Activated naive CD4-positive, alpha-beta T cell treated with Interleukin-2 at 50 U/mL for 16 hours (primary cell): ENCODE measurements at places on chromosomes 4 and X.

- DNase-seq: no peak
These were observed 53.8 kb downstream of the PACRGL start for GRCh38 chr4:20754036-20754435.

DNA sequence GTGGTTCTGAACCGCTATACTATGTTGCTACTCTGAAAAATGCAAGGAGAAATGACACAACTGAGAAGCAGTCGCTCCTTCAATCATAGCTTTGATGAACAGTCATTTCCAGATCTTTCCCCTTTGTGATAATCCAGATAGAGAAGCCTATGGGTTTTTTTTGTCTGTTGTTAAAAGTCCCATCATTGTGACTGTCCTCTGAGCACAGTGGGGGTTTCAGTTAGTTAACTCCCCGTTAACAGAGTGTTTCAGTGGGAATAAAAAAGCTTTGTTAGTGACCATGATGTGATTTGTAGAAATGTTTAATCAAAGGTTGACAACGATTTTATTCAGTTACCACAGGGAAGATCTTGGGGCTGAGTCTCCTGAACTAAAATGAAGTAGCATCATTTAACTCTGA, 176.2 kb upstream of the MAOA start:
- no peak for DNase-seq

DNA sequence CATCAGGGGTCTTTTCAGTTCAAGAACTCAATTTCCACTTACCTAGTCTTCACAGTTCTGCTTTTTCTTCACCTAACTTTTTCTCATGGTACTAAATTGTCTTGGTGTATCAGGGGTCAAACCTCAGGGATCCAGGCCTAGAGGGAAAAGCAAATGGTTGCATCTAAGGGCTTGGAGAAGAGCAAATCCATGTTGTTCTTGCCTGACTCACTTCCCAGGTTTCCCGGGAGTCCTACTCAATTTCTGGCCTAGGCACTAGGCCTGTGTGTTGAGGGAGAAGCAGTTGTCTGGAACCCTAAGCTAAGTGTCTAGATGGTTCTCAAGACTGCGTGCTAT, 191.9 kb upstream of the STK26 start:
- DNase-seq: no peak

DNA sequence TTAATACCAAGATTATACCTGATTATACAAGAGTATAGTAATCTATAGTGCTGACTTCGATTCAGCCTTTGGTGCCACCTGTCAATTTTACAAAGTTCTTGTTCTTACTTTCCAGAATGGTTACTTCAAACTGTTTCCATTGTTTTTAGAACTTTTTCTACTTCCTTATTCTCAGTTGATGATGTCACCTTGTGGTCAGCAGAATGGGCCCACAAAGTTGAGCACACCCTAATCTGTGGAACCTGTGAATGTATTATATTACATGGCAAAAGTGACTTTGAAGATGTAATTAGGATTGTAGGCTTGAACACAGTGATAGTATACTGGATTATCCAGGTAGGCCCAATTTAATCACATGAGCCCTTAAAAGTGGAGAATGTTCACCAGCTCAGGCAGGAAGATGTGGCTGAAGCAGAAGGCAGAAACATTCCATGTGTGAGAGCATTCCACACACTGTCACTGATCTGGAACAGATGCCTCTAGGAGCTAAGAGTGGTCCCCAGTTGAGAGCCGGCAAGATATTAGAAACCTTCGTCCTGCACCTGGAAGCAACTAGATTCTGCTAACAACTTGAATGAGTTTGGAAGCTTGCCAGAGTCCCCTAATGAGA, 6.3 kb upstream of the SGMS2 start:
- no peak for DNase-seq

- no peak for DNase-seq
These were observed 59.9 kb downstream of the HHIP start for GRCh38 chr4:144705601-144706590.

DNA sequence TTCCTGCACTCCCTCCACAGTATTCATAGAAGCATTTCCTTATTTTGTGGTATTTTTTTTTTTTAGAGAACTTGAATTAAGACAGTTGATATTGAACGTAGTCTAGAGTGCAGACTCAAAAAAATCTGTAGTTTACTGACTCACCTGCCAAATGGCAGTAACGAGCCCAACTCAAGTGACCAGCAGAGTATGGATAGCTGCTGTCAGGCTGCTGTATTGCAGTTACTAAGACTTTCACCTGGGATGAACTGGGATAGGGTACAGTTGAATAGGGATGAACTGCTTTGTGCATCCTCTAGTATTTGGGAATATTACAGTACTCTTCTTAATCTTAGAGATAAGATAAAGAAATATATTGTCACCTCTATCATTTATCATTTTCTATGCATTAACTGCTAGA, 7.0 kb upstream of the SLC7A11 start:
- no peak for DNase-seq

DNA sequence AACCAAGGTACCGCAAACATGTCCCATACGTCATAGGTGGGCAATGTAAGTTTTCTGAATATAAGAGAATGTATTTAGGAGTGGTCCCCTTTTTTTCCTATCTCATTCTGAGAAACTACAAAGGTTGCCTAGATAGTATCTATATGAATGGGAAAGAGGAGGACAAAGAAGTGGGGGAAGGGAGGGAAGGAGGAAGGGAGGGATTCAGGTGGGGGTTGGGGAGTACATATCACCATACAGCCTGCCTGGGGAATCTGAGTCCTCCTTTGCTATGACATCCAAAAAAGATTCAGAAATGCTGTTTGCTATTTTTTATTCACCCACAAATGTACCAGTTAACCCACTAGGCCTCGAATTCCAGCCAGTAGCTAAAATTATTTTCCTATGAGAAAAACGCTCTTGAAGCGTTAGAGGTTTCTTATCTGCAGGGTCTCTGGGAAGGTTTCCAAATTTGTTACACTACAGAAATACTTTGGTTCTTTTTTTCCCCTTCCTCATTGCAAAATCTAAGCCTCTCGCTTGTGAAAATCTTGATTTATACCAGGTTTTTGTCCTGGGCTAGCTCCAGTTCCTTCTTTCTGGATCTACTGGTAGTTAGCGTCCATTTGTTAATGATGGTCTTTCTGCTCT, 212.9 kb downstream of the NSUN7 start:
- DNase-seq: no peak

- DNase-seq: no peak
These were observed 157.8 kb upstream of the TLL1 start for GRCh38 chr4:165715211-165715610.

DNA sequence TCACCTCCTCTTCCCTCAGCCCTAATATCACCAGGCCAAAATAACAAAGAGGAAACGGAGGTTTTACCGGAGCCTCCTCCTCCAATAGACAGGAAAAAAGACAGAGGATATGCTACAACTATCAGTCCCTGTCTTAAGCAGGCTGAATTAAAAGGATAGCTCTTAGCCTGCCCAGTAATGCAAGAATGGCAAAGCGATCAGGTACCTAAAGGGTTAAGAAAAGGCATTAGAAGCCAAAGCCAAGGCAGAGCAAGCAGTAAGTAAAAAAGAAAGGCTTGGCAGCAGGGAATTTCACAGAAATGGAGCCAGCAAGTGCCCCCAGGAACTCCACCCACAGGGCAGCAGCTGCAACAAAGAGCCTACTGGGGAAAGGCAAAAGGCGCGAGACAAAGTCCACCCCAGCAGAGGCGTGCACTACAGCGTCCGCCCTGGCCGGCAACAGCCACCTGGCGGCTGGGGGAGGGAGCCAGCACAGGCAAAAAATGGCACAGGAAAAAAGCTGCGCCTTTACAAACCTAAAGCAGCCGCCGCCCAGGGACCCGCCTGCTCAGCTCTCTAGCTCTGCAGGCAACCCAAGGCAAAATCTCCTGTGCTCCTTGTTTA, 220.6 kb upstream of the ZC4H2 start:
- DNase-seq: no peak
